ENCODE measurements at places on chromosomes 3 and 15.

DNA sequence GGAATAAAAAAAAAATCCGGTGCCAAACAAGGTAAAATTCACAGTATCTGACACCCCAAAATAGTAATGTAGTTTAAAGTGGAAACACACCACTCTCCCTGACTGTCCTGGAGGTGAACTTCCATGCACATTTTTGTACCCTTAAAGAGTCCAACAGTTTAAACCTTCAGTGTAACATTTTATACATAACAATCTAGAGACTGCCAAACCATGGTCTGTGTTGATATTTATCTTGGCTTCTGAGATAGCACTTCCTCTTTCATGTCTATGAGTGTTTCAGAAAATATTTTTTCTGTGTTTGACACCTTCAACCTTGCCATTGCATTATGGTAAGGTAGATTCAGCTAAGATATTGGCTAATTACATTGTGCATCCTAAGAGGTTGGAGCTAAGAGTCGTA, 13.9 kb downstream of the TMEM45A start:
- DNase-seq = no peak

- peak; percentile 1 for DNase-seq
These were observed 113.2 kb upstream of the ALDH1A3 start for GRCh38 chr15:100766243-100767000.

DNA sequence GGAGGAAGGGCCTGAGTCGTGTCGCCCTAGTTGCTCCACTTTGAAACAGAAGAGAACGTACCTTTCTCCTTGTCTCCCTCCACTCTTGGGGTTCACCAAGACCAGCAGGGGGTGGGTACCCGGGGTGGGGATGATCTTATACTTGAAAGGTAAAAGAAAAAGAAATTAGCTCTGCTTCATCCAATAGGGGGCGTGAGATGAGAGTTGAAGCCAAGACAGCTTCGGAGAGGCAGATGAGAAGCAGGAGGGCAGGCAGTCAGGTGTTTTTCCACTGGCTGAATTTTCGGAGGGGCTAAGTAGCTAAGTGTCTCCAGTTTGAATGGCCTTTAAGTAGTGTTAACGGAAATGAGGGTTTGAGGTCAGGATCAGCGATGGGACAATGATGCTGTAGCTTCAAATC, 100.4 kb downstream of the DGKG start:
- no peak for DNase-seq

- peak; percentile 63 for DNase-seq
These were observed 37.4 kb downstream of the FRMD5 start for GRCh38 chr15:44157679-44158078.

- DNase-seq = no peak
These were observed 287.3 kb upstream of the ADAMTS9 start for GRCh38 chr3:64975147-64975546.

- DNase-seq = no peak
These were observed 21.9 kb upstream of the ZBTB38 start for GRCh38 chr3:141346418-141346817.

- no peak for DNase-seq
These were observed 31.6 kb upstream of the SV2B start for GRCh38 chr15:91068436-91068835.

GRCh38 chr3:32309654-32310242, 71.3 kb downstream of the CMTM8 start:
- no peak for DNase-seq

GRCh38 chr15:93932164-93932776, 299.1 kb upstream of the MCTP2 start:
- DNase-seq = no peak

DNA sequence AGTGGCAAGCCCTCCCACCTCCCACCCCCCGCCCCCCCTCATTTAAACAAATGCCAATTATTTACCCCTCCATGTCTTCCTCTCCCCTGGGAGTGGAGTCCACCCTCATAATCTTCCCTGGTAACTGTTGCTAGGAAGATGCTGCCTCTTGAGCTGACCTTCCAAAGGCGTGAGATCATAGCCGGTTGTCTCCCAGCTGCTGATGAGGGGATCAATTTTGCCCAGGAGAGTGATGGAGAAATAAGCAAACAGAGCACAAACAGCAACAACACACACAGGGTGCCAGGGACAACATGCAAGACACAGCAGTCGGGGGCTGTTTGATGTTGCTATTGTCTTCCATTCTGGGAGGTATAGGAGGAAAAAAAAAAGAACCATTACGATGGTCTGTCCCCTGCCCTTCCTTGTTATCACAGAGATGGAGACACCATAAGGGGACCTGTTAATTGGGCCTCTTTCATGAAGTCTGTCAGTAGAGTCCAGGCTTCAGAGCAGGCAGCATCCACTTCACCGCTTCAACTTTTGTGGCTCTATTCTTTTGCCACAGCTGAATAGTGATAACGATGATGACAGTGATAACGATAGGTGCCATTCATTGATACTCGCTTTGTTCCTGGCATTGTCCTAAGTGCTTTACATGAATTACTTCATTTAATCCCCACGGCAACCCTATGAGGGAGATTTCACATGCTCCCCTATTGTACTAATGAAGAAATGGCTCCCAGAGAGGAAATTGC, 76.9 kb upstream of the RGMA start:
- no peak for DNase-seq

- no peak for DNase-seq
These were observed 199.8 kb upstream of the RGMA start for GRCh38 chr15:93288728-93289294.

DNA sequence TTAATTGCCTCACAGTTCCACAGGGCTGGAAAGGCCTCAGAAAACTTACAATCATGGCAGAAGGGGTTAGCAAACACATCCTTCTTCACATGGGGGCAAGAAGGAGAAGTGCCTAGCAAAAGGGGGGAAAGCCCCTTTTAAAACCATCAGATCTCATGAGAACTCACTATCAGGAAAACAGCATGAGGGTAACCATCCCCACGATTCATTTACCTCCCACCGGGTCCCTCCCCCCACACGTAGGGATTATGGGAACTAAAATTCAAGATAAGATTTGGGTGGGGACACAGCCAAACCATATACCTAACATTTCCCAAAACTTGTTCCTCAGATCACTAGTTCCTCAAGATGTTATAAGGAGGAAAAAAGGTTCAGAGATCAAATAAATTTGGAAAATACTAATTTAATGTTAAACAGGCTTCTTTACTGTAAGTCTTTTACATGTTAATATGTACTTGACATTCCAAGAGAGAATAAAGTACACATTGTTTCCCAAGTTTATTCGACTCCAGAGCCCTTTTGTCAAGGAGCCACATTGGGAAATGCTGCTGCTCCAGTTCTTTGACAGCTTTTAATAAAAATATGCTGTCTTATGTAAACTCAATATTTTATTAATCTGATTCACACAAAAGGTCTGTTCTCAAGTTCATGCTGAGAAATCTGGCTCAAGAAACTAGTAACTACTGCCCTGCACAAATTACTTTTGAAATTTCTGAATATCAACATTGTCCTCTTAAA, 17.8 kb downstream of the HERC1 start:
- no peak for DNase-seq

- DNase-seq = no peak
These were observed 49.2 kb downstream of the GLCE start for GRCh38 chr15:69209661-69210060.

GRCh38 chr3:189137416-189137815, 34.4 kb upstream of the TPRG1 start:
- DNase-seq = no peak

DNA sequence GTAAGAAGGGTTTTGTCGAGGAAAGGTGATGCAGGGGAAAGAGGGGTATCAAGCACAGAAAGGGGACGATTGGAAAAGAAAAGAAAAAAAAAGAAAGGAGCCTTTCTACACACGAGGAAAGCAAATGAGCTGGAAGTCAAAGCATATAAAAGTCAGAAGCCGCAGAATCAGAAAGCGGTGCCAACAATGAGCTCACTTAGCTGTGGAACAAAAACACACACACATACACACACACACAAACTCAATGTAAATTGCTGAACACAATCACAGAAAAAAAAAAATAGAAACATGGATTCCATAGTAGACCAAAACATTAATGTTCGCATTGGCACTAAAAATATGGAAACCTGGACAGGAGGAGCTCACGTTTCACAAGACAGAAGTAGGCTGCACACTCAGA, 63.4 kb upstream of the FEZF2 start:
- DNase-seq = no peak

DNA sequence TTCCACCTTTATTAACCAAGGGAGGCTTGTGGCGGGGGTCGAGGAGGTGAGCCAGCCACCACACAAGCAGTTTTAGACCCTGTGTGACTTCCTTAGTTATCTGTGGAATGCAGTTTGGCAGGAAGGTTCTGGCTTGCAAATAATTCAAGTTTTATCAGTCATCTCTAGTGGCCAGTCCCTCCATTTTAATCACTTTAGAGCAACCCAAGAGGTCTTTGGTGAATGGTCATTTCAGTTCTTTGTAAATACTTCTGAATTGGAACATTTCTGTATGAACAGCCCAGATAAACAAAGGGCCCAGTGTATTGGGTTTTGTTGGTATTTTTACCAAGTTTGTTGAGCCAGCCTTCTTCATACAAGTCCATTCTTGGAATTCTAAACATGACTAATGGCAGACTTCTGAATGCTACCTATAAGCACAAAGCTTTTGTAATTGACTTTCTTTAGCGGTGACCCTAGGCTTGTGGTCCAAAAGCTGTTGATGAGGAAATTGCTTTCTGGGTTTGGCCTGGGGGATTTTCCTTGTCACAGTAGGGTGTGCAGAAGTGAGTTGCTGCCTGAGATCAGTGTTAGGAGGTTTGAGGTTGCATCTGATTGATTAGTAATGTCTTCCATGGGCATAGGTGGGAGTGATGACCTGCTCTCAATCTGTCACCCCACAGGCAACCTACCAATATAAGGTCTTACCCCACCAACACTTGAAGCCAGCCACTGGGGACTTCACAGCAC, 193.3 kb upstream of the TOPAZ1 start:
- no peak for DNase-seq

- peak; percentile 64 for DNase-seq
These were observed 8.3 kb upstream of the TM4SF4 start for GRCh38 chr3:149466192-149466591.

DNA sequence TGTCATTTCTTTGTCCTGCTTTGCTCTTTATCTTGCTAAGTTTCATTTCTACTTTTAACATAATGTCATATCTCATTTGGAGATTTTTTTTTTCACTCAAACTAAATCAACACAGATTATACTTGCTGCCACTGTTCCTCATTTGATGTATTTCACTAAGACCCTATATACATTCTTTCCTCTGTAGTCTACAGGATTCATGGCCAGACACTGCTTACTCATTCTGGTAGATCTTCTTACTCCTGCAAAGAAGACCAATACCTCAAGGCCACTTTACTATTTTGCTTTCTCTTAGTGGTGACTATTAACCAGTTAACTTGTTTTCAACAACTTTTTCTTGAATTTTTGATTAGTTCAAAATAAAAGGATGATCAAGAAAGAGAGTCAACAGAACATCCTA, 26.6 kb downstream of the SLC24A5 start:
- DNase-seq = no peak

GRCh38 chr15:45821390-45821789, 186.6 kb downstream of the SQOR start:
- no peak for DNase-seq

GRCh38 chr3:156160647-156161046, 40.3 kb downstream of the KCNAB1 start:
- DNase-seq = no peak

DNA sequence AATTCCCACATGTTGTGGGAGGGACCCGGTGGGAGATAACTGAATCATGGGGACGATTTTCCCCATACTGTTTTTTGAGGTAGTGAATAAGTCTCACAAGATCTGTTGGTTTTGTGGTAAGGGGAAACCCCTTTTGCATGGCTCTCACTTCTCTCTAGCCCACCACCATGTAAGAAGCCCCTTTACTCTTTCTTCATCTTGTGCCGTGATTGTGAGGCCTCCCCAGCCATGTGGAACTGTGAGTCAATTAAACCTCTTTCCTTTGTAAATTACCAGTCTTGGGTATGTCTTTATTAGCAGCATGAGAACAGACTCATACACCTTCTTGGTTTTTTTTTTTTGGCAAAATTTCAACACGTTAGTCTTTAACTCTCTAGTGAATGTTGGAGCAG, 18.1 kb downstream of the ARL8B start:
- DNase-seq = no peak

- no peak for DNase-seq
These were observed 130.9 kb downstream of the ATP10A start for GRCh38 chr15:25732191-25732590.

DNA sequence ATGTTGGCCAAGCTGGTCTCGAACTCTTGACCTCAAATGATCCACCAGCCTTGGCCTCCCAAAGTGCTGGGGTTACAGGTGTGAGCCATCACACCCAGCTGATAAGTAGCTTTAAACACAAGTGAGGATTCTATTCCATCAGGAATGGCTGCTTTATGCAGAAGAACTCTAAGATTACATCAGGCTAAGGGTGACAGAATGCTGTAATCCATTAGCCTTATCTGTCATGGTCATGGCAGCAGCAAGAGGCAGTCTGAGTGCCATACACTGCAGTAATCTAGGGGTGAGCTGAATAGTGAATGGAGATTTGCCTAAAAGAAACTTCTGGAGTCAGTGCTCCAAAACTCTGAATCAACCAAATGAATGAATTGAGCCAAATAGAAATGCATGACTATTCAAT, 39.6 kb downstream of the LIPC start:
- DNase-seq = no peak
